ENCODE measurements at places on chromosomes 12 and 14.

GRCh38 chr12:47269916-47270315, 190.2 kb upstream of the AMIGO2 start:
- no peak for DNase-seq

DNA sequence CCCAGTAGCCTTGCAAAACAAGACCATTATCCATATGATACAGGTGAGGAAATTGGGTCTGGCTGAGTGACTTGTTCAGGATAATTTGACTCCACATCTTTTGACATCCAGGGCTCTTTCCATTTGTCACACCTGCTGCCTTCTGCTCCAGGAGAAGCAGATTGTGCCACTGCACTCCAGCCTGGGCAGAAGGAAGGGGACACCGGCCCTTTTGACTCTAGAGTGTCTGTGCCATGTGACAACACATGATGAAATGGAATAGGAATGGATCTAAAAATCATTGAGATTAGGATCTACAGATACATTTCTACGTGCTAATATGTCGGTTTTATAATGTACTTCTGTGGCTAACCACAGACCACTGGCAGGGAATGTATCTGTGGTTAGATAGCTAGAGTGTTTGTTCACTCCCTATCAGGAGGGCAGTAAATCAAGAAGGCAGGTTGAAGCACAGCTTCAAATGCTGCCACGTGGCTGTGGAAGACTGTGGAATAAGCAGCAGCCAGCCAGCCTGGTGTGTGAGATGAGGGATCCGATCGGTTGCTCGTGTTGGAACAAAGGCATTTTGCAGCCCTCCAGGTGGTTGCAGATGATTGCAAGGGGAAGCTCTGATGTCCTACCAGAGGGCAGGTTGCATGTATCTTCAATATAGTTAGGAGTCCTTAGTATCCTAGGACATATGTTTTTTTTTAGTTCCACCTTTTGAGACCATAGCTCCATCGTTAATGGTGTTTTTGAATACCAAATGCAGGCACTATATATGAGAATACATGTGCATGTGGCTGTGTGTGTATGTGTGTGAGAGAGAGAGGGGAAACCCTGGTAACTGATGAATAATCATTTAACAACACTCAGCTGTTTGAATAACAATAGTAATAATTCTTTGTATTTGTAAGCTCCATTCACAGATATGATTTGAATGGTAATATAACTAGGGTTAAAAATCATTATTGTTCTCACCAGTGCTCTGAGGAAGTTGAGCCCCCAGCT, 28.6 kb downstream of the EML1 start:
- peak; percentile 85 for DNase-seq

- DNase-seq: no peak
These were observed 32.6 kb upstream of the ARHGAP5 start for GRCh38 chr14:32044454-32044853.

GRCh38 chr14:55717621-55718020, 137.6 kb downstream of the KTN1 start:
- DNase-seq: no peak

- peak; percentile 21 for DNase-seq
These were observed 7.1 kb upstream of the CGRRF1 start for GRCh38 chr14:54502602-54503001.

DNA sequence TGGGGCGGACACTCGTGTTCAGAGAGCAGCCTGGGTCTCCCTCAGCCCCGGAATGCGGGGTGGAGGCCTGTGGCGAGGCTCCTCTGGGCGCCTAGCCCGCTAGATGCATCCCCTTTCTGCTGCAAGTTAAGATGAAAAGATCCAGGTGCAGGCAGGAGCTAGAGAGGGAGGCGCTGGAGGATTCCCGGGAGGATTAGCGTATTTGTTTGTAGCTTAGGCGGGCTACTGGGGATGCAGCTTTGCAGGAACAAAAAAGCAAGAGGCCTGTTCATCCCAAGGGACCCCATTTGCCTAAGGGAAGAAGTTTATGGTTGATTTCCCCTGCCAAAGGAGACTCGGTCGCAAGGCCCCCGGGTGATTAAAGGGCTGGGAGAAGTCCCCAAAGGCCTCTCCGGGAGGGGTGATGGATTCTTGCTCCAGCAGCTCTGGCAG, 824 bp downstream of the CCDC177 start:
- DNase-seq: no peak

- no peak for DNase-seq
These were observed 47.1 kb upstream of the GALNT9 start for GRCh38 chr12:132376464-132376830.

DNA sequence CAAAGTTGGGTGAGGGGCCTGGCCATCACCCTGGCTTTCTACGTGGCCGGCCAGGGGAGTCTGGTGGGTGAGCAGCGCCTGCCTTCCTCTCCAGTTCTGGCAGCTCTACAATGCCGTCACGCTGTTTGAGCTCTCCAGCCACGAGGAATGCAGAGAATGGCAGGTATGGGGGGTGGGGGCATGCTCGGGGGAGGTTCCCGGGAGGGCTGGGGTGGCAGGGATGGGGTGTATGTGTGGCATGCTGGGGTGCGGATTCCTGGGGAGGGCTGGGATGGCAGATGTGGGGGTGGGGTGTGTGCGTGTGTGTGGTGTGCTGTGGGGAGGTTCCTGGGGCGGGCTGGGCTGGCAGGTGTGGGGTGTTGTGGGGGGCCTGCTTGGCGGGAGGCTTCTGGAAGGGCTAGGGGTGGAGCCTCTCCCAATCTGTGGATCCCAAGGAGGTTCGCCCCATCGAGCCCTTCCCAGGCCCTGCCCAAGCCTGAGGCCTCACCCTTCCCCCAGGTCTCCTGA, 18.5 kb downstream of the RHOF start:
- DNase-seq: no peak

GRCh38 chr12:31508436-31509150, 82.3 kb downstream of the DENND5B start:
- no peak for DNase-seq

DNA sequence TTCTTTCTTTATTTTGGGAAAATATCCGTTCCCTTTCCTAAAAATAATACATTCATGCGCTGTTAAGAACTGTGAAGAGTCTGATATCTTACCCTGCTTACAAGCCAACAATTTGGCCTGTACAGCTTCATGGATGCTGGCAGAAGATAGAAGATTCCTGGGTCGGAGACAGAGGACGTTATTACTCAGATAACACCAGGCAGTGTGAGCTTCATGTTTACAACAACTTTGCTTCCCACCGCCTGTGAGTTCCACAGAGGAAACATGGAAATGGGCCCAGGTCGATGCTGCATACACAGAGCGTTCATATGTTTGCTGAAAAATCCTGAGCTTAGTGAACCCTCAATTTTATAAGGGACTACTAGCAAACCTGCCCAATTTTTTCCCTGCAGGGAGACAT, 705.6 kb upstream of the SEL1L start:
- no peak for DNase-seq

- no peak for DNase-seq
These were observed 100.7 kb downstream of the SCARB1 start for GRCh38 chr12:124762791-124763593.

DNA sequence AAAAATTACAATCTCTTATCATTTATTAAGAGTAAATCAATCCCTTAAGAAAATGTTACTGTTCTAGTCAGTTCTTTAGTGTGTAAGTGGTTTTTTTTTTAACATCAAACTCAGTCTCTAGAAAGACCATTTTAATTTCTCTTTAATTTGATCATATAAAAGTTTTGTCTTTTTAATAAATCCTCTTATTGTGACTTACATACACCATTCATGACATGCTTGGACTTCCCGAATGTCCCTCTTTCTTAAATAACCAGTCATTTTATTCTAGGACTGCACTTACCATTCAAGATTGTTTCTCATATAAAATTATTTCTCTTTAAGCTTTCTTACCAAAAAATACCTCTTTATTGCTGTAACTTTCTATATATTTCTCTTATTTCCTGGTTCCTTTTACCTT, 60.8 kb upstream of the EVL start:
- no peak for DNase-seq

GRCh38 chr12:66837311-66837627, 158.4 kb upstream of the GRIP1 start:
- DNase-seq: no peak

GRCh38 chr12:28110329-28110728, 79.9 kb upstream of the CCDC91 start:
- no peak for DNase-seq

GRCh38 chr12:100151769-100152168, 9.1 kb upstream of the BLTP3B start:
- DNase-seq: no peak

GRCh38 chr14:45051180-45051579, 32.7 kb upstream of the PRPF39 start:
- DNase-seq: no peak

- DNase-seq: no peak
These were observed 5.1 kb downstream of the LMBR1L start for GRCh38 chr12:49105504-49106084.

GRCh38 chr14:85576218-85576617, 46.3 kb downstream of the FLRT2 start:
- peak; percentile 31 for DNase-seq

DNA sequence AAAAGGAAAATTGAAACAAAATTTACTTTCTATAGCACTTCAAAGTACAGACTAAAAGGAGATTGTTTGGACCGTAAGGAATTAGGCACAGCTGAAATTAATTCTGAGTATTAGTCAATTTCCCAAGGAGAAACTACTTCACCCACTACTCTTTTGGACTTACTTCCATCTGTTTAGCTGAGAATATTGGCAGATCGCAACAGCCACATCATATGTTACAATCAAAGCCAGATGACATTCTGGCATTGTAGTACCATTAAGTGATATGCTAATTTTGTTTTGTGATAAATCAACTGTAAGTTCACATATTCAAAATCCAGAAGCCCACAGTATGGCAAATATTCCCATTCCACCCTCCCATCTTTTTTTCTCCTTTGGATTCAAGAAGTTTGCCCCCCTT, 47.1 kb upstream of the ANKS1B start:
- DNase-seq: no peak

- no peak for DNase-seq
These were observed 470.6 kb downstream of the EGLN3 start for GRCh38 chr14:33480071-33480886.

All from IMR-90 (cell line).